ENCODE measurements at places on chromosomes 3 and 15. TPM values are rescaled to one million over a fixed set of nuclear protein-coding genes. Genes with fewer than 3 reads are reported as not detected.

Gene C3orf52
- 3.1 TPM for total RNA-seq

Gene GMPS
- 86.8 TPM for total RNA-seq

Gene CEMIP
- total RNA-seq, result not detected

Gene PLD1
- total RNA-seq, result 1.0 TPM

Gene DGKG
- total RNA-seq, result 0.19 TPM

Gene CFAP100
- total RNA-seq, result not detected

Gene CSNK1G1
- 26.2 TPM for total RNA-seq

Gene DOCK3
- 3.3 TPM for total RNA-seq

Gene GALNT15
- total RNA-seq, result not detected

Gene MUSTN1
- total RNA-seq, result 1.9 TPM

DNA sequence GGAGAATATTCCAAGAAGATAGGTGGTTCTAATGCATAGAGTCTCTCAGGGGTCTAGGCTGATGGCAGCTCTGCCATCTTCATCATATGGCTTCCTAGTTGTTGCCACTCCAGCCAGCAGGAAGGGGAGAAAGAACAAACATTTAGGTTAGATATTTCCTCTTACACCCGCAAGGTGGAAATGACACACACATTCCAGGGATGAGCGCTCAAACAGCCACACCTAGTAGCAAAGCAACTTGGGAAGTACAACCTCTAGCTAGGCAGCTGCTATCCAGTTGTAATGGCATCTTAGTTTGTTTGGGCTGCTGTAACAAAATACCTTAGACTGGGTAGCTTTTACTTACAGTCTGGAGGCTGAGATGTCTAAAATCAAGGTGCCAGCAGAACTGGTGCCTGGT lies 51.9 kb upstream of the ADAMTSL3 start:
- DNase-seq, result no peak

DNA sequence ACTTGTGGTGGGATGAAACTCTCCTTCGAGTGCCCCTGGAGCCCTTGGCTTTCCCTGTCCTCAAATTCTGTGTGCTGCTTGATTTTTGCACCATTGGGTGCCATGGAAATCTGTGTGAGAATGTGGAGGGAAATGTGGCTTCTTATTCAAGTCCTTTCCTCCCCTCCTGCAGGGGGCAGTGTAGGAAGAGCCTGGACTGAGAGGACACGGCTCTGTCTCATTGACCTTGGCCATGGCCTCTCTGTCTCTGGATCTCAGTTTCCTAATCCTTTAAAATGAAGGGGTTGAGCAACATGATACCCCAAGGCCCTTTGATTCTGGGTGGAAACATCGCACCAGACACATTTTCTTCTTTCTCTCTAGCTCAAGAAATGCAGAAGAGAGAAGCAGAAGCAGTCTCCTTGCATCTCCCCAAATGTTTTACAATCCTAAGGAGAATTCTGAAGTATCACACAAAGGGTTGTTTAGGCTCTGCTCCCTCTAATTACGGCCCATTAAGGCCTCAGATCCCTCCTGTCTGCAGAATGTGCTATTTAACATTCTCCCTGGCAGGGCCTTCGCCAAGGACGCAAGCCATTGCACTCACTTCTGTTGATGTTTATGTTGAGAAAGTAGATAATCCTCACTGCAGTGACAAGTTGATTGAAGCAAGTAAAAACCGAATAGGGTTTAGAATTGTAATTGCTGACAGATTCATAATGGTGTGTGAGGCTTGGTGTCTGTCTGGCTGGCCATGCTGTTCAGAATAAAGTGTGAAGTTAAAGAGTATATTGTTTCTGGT lies 169.1 kb downstream of the TPRG1 start:
- no peak for DNase-seq

DNA sequence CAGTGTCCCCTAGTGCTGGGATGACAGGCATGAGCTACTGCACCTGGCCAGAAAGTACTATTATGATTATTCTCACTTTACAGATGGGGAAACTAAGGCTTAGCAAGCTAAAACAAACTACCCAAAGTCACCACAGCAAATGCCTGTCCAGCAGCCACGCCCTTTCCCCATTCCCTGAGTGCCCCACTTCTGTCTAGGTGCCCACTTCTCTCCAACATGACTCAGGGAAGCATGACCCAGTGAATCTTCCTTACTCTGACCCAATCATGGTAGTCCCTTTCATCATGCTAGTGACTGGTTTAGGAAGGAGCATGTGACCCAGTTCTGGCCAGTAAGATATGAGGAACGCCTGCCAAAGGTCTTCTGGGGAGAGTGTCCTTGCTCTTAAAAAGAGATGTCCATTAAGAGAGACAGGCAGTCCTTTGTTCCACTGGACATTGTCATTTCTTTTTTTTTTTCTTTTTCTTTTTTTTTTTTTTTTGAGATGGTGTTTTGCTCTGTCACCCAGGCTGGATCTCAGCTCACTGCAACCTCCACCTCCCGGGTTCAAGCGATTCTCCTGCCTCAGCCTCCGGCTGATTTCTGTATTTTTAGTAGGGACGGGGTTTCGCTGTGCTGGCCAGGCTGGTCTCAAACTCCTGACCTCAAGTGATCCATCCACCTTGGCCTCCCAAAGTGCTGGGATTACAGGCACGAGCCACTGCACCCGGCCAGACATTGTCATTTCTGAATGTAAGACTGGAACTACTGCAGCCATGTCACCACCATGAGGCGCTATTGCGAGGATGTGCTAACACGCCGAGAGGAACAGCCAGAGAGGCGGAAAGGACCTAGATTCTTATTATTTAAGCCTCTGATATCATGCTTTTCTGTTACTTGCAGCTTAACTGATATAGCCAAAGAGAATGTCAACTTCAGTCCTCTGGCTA lies 19.8 kb downstream of the MEGF11 start:
- no peak for DNase-seq

- DNase-seq, result no peak
Observed at GRCh38 chr15:26144836-26145235, 281.7 kb upstream of the ATP10A start.

DNA sequence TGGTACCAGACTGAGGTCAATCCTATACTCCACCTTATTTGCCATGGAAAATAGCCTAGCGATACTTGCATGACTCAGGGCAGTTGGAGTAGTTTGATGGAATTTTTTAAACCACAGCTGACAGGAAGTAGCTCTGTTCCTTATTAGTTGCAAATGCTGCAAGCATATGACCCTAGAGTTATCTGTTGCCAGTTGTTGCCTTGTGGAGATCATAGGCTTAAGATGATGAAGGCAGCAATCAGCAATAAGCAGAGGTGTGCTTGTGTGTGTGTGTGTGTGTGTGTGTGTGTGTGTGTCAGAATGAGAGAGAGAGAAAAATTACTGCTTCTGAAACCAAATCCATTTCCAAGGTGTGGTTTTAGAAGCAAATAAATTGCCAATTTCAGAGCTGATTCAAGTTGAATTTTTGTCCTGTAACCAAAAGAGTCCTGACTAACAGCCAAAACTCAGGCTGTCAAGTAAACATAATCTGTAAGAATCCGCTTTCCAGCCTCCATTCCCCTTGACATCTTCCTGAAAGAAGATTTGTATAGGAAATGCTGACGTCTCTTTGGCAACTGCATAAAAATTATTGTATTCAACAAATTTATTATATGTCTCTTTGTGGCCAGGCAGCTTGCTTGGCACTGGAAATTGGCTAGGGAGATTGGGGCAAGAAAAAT lies 141.2 kb downstream of the SERPINI1 start:
- DNase-seq, result no peak

- no peak for DNase-seq
Observed at GRCh38 chr15:27514526-27514925, 543.5 kb downstream of the GABRG3 start.

DNA sequence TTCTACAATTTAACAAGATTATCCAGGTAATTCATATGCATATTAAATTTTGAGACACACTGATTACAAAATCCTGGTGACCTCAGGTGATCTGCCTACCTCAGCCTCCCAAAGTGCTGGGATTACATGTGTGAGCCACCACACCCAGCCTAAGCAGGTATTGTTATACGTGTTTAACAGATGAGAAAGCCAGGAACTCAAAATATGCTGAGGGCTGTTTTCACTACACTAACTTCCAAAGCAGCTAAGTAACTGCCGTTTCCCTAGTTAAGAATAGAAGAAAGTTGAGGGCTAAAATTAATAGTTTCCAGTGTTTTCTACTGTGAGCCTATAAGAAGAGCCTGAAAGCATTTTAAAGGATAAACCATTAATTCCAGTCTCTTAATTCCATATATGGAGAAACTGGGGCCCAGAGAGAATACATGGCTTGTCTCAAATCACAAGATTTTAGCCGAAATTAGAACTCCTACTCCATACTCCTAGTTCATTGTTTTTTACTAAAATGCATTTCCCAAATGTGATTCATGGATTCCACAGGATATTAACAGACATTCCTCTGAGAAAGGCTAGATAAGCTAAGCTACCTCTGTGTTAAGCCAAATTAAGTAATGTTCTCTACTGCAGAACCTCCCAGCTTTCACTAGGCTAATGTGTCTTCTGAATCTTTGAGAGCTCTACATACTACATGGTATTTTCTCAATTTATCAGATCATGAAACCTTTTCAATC lies 17.0 kb upstream of the AVEN start:
- no peak for DNase-seq

GRCh38 chr3:101870138-101870537 lies 20.8 kb downstream of the NFKBIZ start:
- DNase-seq, result no peak

DNA sequence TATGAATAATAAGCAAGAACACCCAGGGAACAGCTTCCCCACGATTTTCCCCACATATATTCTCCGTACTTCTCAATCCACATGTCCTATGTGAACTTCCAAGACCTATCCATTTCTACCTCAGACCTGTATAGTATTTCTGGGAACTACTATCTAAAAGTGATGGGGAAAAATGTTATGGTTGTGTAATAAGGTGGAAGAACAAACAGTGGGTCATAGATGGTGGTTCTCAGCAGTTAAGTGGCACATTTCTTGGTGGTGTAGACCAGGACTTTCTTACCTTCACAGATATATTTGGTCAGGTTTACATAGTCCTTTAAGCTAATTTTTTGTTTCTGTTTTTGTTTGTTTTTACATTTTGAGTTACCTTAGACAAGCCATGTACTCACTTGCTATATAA lies 675.1 kb downstream of the GBE1 start:
- no peak for DNase-seq

GRCh38 chr3:65284961-65285360 lies 597.2 kb upstream of the ADAMTS9 start:
- DNase-seq, result no peak

DNA sequence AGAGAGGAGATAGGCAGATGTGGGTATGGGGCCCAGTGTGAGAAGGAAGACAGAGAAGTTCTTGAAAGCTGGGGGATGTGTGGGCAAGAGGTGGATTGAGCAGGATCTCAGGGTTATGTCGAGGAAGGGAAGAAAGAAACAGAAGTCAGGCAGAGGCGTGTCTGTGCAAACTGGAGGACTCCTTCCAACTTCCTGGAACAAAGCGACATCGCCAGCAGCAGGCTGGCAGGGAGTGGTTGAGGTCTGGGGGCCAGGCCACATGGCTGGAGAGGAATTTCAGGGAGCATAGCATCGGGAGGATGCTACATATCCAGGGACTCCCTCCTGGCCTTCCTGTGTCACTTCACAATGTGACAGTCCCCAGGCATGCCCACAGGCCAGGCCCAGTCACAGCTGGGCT lies 42.9 kb upstream of the MYZAP start:
- DNase-seq, result no peak

GRCh38 chr3:112474796-112475195 lies 24.5 kb downstream of the BTLA start:
- no peak for DNase-seq

DNA sequence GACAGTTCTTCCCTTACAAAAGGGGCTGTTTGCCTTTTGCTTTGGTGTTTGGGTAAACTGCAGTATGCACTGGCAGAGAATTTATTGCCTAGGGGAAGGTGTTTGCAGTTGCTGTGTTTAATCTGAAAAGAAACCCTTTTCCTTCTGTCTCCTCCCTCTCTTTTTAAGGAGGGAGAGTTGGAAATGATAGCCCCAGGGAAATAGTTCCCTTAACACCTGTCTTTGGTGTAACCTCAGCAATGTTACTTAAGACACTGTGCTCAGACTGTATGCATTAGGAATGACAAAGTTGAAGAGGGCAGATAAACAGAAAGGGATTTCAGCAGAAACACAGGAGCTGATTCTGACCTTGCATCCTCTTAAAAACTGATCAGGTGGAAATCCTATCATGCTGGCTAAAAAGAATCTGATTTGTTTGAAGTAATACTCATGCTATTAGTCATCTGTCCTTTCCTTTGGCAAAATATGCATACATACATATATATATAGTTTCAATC lies 125.4 kb downstream of the TP63 start:
- DNase-seq, result no peak

DNA sequence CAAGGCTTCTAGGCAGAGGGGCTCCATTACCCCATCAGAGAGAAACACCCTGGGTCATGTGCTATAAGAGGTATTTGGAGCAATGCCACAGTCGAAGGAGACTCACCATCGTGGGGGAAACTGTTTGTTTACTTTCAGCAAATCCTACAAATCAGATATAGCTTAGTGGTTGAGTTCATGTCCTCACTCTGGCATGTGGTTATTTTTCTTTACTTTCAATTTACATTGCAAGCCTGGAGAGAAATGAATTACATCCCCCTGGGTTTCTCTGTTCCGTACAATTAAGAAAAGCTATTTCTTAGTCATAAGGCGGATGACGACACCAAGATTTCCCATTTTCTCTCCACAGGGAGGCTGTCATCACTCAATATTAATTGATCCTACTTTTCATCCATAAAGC lies 36.9 kb downstream of the RFTN1 start:
- DNase-seq, result no peak

DNA sequence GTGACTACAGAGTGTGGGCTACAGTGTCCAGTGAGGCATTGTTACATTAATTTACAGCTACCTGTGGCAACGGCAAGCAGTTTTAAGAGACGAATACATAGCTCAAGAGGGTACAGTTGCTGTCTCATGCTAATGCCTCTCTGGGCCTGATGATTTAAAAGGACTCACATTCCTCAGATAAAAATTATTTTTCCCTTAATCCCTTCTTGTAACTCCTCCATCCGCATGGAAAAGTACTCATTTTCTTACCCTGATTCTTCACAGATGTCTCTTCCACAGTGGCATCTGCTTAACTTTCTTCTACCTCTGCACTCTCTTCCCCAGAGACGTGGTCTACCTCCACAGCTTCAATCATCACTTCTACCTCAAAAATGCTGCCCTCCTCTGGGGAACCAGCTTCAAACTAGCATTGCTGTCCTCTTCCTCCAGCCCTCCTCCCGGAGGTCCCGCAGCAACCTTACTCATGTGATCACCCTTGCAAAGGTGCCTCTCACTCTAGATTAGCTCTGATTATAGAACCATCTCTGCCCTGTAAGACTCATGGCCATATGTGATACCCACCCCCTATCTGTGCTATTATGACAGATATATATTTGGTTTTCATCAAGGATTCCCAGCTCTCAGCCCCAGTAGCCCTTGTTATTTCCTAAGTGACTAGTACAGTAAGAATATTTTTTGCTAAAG lies 21.4 kb upstream of the ABHD17C start:
- no peak for DNase-seq

DNA sequence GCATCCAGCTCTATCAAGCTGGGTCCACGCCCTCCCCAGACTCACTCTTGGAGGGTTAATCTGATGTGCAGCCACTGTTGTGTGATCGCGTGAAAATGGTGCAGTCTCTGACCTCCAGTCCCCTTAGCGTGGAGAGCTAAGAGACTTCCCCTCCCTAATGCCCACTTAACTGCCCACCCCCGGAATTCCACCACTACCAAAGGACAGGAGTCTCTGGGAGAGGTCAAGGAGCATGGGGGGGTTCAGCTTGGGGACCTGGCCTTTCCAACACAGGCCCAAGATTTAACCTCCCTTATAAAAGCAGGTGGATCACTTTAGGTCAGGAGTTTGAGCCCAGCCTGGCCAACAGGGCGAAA lies 48.8 kb downstream of the CCDC12 start:
- DNase-seq, result no peak

- DNase-seq, result no peak
Observed at GRCh38 chr15:57159767-57160166, 216.5 kb upstream of the CGNL1 start.

GRCh38 chr3:112979244-112979832 lies 4.4 kb upstream of the CD200R1 start:
- DNase-seq, result no peak
